Activated CD4-positive, CD25-positive, alpha-beta regulatory T cell treated with anti-CD3 and anti-CD28 coated beads, Interleukin-2, amount 50 U/mL, for 72 hours (primary cell): ENCODE measurements at places on chromosomes 11 and 22.

GRCh38 chr11:2199466-2200341 lies 28.1 kb upstream of the TH start:
- no peak for DNase-seq

DNA sequence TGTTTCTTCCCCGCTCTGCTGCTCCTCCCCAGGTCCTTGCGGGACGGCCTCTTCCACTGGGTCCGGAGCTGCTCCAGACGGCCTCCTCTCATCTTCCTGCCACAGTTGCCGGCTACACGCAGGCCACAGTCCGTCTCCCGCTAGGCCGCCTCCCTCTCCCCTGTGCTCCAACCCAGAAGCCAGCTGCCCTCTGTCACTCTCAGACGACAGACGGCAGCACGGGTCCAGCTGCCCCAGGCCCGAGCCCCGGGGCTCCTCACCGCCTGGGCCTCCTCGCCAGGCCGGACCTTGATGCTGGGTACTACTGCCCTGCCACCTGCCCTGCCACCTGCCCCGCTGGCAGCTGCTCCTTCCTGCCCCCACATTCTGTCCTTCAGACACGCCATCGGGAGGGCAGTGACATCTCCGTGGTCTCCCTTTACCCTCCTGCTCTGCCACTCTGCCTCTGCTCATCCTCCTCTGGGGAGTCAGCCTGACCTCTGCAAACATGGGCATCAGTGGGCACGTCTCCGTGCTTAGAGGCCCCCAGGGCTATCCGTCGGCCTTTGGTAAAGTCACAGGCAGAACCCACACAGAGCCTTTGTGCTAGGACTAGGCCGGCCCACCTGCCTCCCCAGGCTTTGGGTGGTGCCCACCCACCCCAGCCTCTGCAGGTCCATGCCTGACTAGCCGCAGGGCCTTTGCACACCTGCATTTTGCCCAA lies 43.1 kb upstream of the TH start:
- DNase-seq, result no peak

DNA sequence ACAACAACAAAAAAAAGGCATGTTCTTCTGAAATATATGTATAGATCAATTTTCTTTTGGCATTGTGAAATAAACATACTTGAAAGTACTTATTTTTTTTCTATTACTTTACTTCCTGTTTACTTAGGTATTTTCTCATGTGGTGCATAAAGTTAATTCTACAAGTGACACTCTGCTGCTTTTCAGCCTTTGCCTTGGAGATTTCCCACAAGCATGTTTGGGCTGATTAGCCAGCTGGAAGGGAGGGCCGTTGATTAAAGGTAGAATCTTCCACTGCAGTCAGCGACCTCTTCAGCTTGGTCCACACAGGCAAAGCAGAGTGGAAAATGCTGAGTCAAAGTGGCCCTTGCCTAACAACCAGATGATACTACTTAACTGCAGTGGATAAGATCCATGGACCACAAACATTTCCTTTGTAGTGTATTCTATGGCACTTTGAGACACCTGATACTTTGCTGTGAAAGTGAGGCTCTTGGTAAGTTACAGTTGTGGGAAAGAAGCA lies 176.0 kb downstream of the ARHGAP42 start:
- DNase-seq, result no peak

DNA sequence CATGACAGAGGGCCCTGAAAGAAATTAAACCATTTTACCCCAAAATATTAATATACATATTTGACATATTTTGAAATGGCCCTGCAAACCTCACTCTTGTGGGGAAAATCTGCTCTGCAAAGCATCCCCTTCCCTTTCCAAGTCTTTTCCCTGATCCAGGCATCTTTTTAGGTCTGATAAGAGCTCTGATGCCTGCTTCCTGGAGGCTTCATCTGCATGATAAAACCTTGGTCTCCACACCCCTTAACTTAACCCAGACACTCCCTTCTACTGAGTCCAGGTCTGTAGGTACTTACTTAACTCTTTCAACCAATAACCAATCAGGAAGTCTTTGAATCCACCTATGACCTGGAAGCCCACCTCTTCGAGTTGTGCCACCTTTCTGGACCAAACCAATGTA lies 1.8 kb upstream of the LGALS12 start:
- DNase-seq, result no peak

DNA sequence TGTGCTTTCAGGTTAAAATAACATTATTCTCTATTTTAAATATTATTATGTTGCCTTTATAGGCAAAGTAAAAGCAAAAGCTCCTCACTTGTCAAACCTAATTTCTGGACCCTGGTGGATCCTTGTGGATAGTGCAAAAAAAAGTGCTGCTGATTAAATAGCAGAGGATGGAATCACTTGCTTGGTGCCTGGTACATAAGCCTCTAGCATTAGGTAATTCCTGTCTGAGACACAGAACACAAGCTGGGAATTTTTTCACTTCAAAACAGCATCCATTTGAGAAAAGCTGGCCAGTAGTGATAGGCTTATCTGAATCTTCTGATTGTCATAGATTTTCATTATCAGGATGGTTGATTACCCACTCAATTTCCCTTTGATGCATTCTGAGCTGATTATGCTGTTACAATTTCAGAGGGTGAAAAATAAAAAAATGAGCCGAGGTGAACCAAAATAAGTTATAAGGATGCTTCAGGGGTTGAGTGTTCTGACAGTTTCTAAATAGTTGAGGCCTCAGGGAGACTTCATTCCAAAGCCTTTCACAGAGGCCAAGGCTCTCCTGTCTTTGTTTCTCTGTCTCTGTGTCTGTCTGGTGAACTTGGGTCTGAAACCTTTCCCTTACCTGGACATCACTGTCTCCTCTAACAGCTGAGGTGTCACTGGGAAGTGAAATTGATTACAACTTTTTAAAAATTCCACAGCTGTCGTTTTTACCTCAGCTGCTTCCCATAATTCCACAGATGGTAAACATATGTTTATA lies 242.9 kb downstream of the NELL1 start:
- no peak for DNase-seq
